ENCODE measurements at places on chromosomes 12 and 14.
A peak's percentile ranks its signal among the peaks of the same experiment; 100 is the strongest.

DNA sequence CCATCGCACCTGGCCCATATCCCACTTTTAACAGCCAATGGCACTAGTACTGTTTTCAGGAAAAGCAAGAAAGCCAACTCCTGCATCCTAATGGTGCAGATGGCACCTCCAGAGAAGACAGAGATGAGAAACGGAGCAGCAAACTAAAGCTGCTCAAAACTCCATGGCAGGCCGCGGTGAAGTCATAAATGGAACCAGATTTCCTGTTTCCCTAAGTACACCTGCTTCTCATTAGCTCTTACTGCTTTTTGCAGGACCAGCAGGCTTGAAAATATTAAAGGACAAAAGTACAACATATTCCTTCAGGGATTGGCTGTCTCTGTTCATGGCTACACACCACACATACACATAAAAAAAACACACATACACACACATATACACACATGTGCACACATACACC lies 36.7 kb upstream of the LGALS3 start:
- no peak for DNase-seq

DNA sequence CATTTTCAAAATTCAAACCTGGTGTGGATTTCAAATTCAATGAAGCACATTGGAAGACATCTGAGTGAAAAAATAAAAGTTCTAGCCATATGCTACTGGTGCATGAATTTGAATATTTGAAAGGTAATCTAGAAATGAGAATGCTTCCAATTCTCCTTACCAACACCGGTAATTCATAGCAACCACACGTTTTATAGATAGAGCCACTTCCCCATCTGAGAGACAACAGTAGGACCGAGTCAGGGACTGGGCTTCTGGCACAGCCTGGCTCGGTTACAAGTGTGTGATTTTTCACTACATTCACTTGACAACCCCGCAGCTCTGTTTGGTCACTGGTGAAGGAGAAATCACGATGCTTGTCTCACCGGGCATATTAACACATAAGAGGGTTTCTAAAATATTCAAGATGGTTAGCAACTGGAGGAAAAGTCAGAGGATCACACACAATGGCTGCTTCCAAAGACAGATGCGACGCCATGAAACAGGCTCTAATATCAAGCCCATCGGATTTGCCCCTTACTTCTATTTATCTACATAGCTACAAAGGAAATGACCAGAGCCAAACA lies 86.5 kb upstream of the FOXN3 start:
- DNase-seq = no peak

GRCh38 chr14:25180221-25180620 lies 130.3 kb upstream of the STXBP6 start:
- DNase-seq = no peak

DNA sequence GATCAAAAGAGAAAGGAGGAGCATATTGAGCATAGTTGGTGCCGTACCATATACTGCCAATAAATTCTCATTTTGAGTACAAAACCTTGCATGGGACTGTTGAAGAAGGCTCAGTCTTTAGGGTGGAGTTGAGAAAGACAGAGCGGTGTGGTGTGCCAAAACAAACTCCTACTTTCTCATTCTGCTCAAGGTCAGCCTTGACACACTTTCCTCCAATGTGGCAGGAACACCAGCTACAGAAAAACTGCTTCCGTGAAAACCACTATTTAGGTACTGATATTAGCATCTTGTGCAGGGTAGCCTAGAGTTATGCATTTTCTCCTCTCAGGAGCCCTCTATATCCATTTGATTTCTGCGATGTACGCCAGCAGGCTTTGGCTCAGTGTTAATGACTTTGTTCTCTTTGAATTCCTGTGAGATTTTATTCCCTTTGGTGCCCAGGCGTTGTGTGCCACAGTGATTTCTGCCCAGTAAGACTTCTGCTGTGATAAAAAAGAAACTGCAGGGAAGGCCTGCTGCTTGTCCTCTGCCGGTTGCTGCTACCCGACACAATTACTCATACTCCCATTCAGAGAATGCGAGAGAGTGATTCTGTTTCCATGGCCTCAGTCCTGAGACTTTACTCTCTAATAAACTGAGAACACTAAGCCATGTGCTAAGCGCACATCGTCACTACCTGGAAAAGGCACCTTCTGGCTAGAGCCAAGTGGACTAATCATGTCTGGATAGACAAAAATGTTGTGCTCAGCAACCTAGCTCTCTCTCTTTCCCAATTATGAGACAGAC lies 88.3 kb upstream of the MDM1 start:
- no peak for DNase-seq

GRCh38 chr14:100747021-100747586 lies 20.4 kb downstream of the DLK1 start:
- no peak for DNase-seq

DNA sequence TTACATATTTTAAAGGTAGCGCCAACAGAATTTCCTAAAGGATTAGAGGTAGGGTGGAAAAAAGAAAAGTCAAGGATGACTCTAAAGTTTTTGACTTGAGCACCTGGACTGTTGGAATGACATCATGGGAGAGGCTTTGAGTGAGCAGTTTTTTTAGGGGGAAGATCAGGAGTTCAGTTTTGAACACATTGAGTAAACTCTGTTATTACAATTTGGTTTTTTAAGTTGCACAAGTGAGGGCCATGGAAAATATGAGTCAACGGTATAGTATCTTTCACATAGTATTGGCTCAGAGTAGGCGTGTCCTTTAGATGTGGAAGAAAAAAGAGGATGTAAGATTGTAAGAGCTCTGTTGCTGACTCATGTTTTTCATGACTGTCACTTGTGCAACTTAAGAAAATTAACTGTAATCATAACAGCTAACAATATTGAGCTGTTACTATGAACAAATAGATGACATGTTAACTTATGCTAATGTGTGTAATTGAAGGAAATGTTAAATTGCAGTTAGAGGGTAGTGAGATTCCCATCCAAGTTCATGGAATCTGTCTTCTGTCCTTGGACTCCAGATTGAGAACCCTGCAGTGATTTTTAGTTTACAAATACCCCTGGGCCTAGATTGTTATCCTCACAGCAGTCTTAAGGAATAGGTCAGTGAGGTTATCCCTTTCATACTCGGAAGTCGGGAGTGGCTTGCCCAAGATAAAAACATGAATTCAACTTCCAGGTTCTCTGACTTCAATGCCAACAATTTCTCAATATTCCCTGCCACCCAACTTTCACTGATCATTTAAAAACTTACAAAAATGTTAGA lies 48.2 kb upstream of the ATP2B1 start:
- no peak for DNase-seq

GRCh38 chr12:18171571-18171970 lies 81.6 kb upstream of the RERGL start:
- no peak for DNase-seq

DNA sequence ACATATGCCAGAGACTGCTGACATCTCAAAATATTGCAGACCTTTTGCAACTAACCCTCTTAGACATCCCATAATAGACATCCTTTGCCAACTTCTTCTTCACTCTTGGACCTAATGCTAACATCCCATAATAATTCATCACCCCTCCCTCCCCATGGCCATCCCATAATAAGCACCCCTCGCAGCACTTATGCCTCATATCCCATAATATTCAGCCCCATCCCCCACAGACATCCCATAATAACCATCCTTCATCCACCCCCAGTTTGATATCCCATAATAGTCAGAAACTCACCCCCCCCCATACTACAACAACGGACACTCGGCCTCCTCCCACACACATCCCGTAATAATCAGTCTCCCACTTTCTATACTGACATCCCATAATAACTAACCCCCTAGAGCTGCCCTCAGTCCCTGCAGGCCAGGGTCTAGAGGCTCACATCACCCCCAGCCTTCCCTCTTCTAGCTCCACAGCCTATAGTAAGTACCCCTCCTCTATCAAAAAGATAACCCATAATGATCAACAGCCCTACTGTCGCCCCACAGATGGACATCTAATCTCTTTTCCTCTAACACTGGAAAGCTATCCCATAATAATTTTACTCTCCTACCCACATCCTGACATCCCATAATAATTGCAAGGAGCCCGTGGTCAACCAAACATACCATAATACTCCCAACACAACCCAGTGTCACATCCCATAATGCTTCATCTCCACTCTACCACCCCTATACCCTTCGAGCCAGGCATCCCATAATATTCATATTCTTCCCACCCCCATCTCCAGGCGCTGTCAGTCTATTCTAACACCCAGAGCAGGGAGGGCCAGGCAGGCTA lies 792 bp upstream of the CHD4 start:
- DNase-seq = peak; percentile 80

DNA sequence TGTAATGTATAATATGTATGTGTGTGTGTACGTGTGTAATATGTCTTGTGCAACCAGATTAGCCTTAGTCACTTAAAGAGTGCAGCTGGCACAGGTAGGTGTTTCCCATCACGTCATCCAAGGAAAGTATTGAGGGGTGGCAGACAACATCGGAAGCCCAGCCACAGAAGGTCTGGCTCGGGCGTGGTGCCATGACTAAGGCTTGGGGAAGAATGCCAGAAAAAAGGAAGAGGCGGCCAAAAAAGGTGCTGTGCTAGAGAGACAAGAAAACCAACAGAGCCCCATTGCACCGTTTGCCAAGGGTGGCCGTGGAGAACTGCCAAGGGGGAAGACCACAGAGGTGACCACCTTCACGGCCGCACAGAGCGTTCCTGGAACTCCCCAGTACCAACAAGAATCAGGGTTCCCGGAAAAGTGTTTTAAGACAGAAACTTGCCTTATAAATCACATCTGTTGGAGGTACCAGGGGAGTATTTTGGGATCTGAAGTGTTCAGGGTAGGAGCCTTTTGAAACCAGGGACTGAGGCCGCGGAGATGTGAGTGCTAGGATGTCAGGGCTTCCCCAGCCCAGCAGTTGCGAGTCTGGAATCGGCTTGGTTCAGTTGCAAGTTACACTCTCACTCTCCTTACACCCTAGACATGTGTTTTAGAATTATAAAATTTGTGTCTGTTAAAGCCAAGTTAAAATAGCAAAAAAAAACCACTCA lies 131.2 kb upstream of the DYRK2 start:
- no peak for DNase-seq

GRCh38 chr12:121212875-121213274 lies 2.9 kb downstream of the P2RX4 start:
- DNase-seq = no peak

GRCh38 chr14:62952226-62952625 lies 93.0 kb downstream of the KCNH5 start:
- DNase-seq = no peak

DNA sequence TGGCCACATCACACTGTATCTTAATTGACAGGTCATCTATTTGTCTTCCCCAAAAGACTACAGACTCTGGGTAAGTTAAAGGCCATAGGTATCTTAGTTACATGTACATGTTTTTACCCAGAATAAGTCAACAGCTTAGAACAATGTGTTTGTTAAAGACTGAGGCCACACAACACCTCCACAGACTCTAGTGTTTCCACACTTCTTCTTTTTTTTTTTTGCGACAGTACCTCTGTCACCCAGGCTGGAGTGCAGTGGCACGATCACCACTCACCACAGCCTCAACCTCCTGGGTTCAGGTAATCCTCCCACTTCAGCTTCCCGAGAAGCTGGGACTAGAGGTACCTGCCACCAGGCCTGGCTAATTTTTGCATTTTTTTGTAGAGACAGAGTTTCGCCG lies 1.3 kb downstream of the GPN3 start:
- no peak for DNase-seq

DNA sequence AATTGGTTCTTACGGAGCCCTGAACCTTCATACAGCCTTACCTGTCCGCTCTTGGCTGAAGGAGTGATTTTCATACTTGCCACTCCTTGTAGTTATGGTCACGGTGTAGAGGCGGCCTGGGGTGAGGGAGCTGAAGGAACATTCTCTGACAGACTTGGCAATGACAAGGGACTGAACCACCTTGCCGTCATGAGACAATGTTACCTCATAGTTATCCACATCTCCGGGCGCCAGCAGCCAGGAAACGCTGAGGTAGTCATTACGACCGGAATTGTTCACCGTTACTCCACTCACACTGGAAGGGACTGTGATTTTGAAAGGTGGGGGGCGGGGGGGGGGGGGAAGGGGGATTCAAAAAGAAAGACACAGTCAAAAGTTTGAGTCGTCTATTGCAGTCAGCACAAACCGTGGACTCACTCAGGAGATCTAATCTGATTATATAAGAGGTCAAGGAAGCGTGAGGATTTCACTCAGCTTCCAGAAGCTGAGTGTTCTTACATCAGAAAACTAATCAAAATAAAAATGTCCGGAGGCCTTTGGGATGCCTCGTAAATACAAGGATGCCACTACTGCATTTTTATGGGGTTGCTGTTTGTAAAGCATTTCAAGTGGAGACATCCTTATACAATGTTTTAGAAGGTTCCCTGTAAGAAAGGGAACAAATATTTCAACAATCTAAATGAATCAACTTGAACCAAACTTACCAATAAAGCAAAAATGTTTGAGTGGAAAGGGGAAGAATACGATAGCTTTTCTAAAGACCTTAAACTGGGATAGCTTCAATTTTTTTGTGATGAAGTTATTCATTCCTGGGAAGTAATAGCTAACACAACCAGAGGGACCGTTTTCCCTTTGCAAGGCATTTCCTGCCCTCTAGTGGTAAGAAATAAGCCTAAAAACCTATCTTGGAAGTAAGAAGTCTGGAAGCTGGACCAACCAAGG lies 60.6 kb downstream of the PTPRB start:
- DNase-seq = no peak

- no peak for DNase-seq
These were observed 166.4 kb downstream of the TSPAN9 start for GRCh38 chr12:3243376-3244084.

DNA sequence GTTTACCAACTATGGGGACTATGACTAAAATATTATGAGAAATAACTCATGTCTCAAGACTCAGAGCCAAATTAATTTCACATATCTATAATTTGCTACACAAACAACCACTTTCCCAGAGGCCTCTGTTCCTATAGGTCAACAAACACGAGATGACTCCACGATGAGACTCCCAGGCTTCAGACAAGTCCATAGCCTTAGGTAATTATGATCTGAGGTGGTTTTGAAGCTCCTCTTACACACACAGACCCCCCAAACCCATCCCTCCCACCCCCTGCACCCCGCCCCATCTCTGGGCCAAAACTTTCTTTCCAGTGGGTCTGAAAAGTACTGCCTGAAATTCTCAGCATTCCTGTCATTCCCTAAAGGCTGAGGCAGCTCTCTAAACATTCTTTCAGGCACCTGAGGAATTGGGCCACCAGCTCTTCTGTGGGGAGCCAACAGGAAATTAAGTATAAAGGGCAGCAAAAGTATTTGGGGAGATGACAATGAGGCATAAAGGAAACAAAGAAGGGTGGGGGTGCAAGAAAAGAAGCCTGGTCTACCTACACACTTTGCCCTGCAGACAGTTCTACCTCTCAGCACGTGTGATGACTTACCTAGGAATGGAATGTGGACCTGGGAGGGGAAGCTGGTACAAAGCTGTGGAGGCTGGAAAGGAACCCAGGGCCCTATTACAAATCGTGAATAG lies 143.6 kb downstream of the PAWR start:
- DNase-seq = peak; percentile 54

DNA sequence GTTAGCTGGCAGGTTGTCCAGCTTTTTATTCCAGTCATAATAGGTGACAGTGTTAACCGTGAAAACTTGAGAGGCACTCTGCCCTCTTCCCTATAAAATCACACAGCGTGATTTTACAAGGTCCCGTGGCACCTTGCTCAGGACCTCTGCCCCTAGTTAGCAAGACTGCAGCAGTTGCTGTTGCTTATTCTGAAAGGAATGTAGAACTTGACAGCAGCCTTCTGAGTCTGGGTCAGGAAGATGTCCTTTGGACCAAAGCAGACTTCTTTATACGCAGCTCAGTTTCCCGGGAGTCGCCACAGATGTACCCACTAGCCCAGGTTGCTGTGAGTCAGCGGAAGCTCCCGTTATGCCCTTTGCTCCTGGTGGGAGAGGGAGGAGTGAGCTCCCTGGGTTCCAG lies 13.2 kb downstream of the PRKAB1 start:
- no peak for DNase-seq

- no peak for DNase-seq
These were observed 307.6 kb upstream of the FBXO33 start for GRCh38 chr14:39739796-39740195.

GRCh38 chr14:60657456-60658210 lies 8.4 kb upstream of the SIX1 start:
- DNase-seq = no peak
